ENCODE measurements at places on chromosomes 1 and 21.
A peak's percentile ranks its signal among the peaks of the same experiment; 100 is the strongest.

GRCh38 chr1:8595941-8596340, 221.5 kb downstream of the RERE start:
- DNase-seq, result no peak

GRCh38 chr1:234722904-234723720, 113.1 kb upstream of the IRF2BP2 start:
- DNase-seq, result no peak

DNA sequence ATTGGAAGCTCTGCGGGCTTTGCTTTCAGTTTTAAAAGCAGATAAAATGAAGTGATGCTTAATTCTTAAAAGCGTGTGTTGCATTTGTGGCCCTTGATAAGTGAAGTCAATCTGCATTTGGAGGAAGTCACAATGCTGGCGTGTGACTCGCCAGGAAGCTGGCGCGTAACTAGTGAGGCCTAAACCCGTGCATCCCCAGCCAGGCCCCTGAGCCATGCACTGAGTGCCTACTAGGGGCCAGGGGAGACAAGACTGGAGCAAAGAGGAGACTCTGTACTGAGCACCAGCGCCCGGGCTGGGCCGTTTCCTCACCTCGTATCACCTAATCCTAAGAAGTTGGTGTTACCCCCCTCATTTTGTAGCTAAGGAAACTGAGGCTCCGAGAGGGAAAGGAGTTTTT, 4.6 kb upstream of the DDOST start:
- DNase-seq, result no peak

GRCh38 chr1:233790662-233791371, 113.7 kb upstream of the SLC35F3 start:
- DNase-seq, result peak; percentile 61

- DNase-seq, result no peak
These were observed 98.9 kb downstream of the CSMD2 start for GRCh38 chr1:34066166-34066565.

DNA sequence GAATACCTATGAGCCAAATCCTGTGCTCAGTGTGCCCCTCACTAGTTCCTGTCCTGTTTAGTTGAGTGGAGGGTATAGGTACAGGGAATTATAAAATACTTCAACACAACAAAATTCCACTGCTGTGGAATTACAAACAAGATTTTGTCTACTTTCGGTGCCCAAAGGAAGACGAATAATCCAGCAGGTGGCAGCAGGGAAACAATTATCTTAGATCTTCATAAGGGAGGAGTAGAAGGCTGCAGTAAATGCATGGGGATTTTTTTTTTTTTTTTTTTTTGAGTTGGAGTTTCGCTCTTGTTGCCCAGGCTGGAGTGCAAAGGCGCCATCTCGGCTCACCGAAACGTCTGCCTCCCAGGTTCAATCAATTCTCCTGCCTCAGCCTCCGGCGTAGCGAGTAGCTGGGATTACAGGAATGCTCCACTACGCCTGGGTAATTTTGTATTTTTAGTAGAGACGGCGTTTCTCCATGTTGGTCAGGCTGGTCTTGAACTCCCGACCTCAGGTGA, 2.0 kb upstream of the PIP5K1A start:
- DNase-seq, result peak; percentile 53

DNA sequence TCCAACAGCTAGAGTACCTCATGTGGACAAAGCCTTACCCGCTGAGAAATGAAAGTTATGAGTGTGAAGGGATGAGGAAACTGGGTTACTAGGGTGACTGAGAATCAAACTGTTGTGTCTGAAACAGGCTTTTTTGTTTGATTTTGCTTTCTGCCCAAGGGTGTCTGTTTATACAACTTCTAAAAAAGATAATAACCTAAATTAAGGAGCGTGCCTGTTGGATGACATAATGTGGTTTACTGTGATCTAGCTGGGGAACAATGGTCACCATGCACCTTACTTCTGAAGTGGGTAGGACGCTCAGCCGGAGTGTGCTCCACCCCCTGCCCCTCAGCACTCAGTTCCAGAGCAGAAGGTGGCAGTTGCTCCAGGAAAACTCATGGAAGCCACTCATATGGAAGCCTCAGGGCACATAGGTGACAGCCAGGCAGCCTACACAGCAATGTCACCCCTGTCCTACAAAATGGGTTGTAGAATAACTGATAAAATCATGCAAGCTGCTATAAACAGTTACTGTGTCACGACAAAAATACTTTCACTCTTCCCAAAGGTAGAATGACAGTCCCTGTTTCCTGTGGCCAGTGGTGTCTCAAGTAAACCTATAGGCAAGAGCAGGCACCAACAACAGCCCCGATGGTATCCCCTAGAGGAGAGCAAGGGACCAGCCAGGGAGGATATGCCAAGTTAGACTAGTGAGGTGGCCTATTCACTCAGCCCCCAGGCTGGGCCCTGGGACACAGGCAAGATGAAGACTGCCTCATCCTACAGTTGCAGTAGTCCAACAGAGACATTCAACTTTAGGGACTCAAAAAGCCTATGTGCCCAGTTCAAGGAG, 29.3 kb downstream of the SIPA1L2 start:
- no peak for DNase-seq

GRCh38 chr1:30126848-30127247, 596.5 kb downstream of the MATN1 start:
- no peak for DNase-seq

DNA sequence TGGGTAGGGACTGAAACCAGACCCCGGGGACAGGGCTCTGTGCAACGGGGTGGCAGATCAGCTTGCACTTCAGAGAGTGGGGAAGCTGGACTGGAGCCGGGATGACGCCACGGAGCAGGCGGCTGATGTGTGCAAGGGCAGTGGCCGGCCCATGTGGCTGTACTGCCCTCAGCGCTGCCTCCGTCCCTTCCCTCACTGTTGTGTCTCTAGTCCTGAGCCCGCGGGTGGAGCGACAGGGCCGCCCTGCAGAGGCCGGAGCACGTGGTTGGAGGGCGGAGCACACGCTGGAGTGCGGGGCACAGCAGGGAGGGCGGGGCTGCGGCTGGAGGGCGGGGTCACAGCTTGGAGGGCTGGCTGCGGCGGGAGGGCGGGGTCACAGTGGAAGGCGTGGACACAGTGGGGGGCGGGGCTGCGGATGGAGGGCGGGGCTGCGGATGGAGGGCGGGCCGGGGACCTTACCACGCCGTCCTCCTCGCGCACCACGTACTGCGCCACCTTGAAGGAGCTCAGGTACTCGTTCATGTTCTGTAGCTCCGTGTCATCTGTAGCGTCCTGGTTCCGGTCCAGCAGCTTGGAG, 52.4 kb downstream of the CHD5 start:
- DNase-seq, result peak; percentile 71
